Iris pigment epithelial cell (primary cell): ENCODE measurements at places on chromosomes 5 and 9.

- no peak for DNase-seq
These were observed 72.8 kb downstream of the TRIO start for GRCh38 chr5:14215901-14216300.

DNA sequence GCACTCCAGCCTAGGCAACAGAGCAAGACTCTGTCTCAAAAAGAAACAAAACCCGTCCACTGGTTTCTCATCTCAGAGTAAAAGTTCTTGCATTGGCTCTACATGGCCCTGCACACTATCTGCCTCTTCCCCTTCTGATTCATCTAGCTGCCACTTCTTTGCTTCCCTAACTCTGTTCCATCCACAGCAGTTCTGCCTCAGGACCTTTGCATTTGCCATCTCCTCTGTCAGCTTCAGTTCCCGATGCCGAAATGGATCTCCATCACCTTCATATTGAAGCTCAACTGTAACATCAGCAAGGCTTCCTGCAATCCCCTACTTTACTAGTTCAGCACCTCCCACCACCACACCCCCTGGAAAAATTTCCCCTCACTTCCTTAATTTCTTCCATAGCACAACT is 1.2 kb upstream of the PIGO start:
- DNase-seq = no peak

- no peak for DNase-seq
These were observed 373.1 kb upstream of the WWC1 start for GRCh38 chr5:167918184-167918812.

DNA sequence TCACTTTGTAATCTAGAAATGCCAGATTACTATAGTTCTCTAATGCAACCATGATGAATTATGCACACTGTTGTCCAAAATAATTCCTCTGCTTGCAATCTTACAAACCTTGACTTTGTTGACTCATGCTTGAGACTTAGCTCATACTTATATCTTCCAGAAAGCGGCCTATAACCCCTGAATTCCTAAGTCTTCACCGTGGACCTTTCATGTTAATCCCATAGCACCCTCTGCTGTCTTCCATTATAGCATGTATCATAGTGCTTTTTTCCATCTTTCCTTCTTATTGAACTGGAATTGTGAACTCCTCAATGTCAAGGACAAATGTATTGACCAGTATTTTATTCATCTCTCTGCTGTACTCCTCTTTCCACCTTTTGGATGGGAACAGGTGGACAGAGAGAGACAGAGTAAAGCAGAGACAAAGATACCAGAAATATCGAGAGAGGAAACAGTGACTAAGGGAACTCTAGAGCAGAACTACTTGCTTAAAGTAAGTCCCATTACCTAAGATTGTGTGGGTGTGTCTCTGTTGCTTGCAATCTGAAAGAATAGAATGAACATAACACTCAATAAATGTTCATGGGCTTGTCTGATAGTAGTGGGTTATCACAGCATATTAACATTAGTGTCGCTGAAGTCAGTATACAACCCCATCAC is 110.0 kb downstream of the LURAP1L start:
- DNase-seq = peak; percentile 87

DNA sequence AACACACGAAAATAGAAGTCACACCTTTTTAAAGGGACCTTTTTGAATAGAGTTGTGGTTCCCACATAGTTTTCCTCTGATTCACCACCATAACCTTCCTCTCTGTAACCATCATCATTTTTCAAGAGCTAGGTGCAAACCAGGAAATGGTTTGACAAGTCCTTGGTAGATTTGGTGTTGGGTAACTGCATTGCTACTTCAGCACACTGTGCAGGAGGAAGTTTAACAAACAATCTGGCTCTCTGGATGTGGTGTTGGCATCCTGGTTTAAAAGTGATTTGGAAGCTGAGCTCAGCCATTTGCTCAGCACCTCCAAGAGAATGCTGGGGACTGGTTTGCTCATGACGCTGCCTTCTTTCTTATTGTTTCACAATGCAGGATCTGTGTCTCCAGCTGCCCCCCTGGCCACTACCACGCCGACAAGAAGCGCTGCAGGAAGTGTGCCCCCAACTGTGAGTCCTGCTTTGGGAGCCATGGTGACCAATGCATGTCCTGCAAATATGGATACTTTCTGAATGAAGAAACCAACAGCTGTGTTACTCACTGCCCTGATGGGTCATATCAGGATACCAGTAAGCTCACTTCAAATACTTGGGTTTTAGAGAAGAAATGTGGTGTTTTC is 213.1 kb downstream of the RFK start:
- DNase-seq = peak; percentile 78

- DNase-seq = peak; percentile 92
These were observed 57.5 kb downstream of the ADAMTS12 start for GRCh38 chr5:33834334-33834733.

GRCh38 chr9:135946392-135946994 is 14.7 kb downstream of the UBAC1 start:
- DNase-seq = no peak
